ENCODE measurements at places on chromosomes 12 and 14.

DNA sequence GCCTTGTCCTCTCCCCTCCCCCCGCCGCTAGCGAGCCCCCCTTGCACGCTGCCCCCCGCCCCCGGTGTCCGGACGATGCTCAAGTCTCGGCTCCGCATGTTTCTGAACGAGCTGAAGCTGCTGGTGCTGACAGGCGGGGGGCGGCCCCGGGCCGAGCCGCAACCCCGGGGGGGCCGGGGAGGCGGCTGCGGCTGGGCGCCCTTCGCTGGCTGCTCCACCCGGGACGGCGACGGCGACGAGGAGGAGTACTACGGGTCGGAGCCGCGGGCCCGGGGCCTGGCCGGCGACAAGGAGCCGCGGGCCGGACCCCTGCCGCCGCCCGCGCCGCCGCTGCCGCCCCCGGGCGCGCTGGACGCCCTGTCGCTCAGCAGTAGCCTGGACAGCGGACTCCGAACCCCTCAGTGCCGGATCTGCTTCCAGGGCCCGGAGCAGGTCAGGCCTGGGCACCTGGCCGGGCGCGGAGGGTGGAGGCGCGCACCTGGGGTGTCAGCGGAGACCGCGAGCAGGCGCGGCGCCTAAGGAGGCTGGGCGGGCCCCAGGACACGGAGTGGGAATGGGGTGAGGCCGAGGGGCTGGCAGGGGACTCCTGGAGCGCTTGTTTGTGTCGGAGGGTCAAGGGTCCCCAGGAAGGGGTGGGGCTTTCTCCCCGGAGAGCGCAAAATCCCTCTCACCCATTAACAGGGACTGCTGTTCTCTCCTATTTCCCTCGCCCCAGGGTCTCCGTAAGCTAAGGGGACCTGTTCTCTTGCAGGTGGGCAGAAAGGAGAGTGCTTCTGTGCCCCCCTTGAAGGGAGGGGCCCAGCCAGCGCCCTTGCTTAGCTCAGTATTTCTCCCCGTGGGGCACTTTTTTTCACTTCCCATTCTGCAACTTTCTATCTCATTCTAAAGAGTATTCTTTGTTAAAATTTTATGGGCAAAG is 810 bp downstream of the MARCHF9 start:
- DNase-seq = peak; percentile 76

- no peak for DNase-seq
Measured at GRCh38 chr12:12098691-12099015, 27.9 kb downstream of the BCL2L14 start.

DNA sequence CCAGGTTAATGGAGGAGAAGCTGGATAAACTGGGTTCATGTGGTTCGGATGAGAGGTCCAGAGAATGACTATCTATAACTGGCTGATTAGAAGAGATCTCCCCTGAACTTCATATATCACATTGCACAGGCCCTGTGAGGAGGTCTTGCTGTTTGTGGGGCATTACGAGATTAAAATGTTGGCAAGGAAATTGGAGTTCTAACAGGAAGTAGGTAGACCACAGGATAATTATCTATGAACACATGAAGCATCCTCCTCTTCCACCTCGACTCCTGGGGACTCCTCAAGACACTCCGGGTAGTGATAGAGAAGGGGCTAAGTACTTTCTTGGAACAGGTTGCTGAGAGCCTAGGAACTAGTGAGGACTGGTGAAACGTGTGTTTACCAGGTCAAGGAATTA is 418.8 kb downstream of the KCNH5 start:
- no peak for DNase-seq

DNA sequence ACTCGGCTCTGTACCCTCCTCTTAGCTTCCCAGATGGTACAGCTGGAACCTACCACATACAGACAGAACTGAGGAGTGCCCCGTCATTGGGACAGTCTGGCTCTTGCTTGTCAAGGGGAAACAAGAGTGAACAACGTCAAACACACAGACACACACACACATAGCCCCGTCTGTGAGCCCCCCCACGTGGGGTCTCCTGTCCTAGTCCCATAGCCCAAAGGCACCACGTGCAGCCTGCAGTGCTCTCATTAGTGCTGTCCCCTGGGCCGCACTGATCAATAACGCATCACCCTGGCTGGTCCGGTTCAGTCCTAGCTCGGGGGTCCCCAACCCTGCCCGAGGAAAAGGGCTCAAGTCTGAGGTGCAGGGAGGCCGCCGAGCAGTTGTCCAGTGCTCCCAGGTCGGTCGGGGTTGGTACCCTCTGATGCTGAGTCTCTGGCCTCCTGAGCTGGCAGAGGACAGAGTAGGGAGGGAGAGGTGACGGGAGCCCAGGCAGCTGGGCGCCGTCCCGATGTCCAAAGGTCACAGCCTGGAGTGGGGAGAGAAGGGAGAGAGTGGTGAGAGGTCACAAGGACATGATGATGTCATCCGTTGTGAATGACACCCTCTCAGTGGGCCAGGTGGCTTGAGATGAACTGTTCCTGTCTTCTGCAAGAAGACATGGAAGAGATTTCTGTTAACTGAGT is 105.4 kb upstream of the NOS1 start:
- DNase-seq = no peak

DNA sequence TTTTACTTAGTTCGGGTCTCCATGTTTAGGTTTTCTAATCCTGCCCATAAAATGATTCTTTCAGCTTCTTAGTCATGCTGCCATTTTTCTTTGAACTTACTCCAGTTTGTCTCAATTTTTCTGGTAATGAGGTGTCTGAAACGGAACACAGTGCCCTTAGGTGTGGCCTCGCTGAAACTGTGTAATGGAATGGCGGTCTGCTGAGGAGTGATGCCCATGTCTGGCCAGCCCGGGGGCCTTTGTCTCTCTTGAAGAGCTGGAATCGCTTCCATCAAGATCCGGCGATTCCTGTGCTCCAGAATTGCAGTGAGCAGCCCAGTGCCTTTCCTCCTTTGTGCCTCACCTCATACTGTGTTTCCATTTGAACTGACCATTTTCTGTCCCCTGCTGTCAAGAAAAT is 112.5 kb downstream of the FBXL14 start:
- DNase-seq = no peak

DNA sequence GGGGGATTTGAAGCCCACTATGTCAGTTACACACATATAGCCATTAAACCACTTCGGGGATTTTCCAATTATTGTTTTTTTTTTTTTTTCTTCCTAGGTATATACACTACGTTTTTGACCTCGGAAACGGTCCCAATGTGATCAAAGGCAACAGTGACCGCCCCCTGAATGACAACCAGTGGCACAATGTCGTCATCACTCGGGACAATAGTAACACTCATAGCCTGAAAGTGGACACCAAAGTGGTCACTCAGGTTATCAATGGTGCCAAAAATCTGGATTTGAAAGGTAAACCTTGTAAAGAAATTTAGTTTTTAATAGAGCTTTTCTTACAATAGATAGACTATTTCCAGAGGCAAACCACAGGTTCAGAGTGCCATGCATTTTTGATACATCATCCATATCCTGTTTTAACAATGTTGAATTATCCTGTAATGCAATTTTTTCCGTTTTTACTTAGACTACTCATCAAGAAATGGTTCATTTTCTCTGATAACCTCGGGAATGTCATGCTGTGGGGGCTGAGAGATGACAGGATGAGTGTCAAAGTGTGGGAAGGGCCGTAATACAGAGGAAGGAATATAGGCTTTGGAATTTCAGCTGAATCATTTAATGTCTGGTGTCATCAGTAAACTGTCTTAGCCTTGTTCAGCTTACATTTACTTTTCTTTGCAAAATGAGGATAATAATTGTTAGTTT is 797.1 kb downstream of the NRXN3 start:
- no peak for DNase-seq

GRCh38 chr12:51171884-51172514 is 936 bp downstream of the TFCP2 start:
- DNase-seq = no peak

GRCh38 chr12:63841571-63841970 is 2.9 kb upstream of the SRGAP1 start:
- no peak for DNase-seq

Data from B cell (primary cell).